Fibroblast of gingiva (primary cell): ENCODE measurements at places on chromosomes 1 and 21.

GRCh38 chr1:43253876-43254275 is 15.9 kb upstream of the TMEM125 start:
- DNase-seq, result no peak

- DNase-seq, result no peak
Observed at GRCh38 chr1:4119516-4120220, 219.6 kb upstream of the C1orf174 start.

- DNase-seq, result no peak
Observed at GRCh38 chr1:200366577-200367253, 43.1 kb downstream of the ZNF281 start.

- no peak for DNase-seq
Observed at GRCh38 chr1:235782601-235783000, 84.1 kb downstream of the LYST start.

GRCh38 chr1:6125366-6125765 is 54.8 kb downstream of the CHD5 start:
- no peak for DNase-seq

- no peak for DNase-seq
Observed at GRCh38 chr1:222594789-222595188, 5.1 kb upstream of the TAF1A start.
